ENCODE measurements at places on chromosomes 6 and 20.

- DNase-seq: peak; percentile 37
Observed at GRCh38 chr6:36129941-36130666, at the start of gene MAPK13. MAPK13 (plus strand) TSS chr6:36130513; CDS start chr6:36130583, 70 bp downstream.

- no peak for DNase-seq
Observed at GRCh38 chr6:149990661-149991471, 27.1 kb downstream of the ULBP1 start.

GRCh38 chr20:34884260-34884659 lies 7.8 kb downstream of the ACSS2 start:
- no peak for DNase-seq

DNA sequence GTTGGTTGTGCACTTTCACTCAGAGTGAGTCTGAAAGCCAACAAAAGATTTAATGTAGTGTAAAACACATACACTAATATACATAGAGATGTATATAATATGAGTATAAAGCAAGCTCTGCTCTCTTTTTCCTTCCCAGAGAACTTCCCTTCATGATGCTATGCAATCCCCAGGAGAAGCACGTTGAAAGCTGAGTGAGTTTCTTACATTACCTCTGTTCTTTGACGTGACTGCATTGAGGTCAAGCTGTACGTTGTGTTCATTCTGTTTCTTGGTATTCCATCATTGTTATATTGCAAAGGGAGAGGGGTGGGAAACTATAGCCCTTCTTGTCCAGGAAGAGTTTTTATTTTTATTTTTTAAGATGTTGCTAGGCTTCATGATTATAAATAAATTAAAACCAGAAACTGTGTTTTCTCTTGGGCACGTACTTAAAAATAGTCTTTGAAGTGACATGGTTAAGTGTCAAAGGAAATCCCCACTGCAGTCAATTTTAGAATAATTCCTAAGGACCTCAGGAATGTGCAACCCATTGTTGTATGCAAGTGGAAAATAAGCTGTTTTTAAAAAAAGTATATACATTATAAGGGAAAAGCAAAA lies 651.0 kb downstream of the CD109 start:
- no peak for DNase-seq

DNA sequence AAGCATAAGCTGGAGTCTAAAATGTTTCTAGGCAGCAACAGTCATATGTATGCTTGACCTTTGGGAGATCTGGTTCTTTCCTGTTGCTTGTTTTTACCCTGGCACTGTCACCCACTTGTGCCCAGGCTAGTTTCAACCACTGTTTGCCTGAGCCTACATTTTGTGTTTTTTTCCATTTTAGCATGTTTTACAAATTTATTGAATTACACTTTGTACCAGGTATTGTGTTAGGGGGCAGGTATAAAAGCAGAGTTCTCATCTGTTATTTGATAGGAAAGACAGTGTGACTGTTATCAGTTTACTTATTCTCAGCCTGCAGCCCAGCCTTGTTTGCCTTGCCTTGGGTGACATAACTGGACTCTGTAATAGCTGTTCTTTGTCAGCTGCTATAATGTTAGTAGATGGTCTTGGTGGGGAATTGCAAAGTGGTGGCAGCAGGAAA lies 147.0 kb downstream of the CDKAL1 start:
- peak; percentile 47 for DNase-seq

DNA sequence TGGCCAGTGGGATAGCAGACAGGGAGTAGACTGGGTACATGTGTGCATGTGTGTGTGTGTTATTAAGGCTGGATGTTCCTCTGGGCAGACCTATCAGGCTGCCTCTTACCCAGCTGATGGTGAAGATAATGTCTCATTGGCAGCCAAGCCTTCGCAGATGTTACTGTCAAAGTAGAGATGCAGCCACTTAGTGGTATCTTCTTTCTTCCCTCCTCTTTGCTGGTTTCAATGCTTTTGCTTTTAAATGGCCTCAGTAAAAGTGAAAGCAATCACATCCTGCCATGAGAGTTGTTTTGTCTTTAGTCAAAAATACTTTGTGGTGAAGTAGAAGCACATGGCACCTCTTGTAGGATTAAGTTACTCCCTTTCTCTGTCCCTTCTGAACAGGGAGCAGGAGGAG lies 57.5 kb downstream of the SNRNP48 start:
- DNase-seq: no peak

DNA sequence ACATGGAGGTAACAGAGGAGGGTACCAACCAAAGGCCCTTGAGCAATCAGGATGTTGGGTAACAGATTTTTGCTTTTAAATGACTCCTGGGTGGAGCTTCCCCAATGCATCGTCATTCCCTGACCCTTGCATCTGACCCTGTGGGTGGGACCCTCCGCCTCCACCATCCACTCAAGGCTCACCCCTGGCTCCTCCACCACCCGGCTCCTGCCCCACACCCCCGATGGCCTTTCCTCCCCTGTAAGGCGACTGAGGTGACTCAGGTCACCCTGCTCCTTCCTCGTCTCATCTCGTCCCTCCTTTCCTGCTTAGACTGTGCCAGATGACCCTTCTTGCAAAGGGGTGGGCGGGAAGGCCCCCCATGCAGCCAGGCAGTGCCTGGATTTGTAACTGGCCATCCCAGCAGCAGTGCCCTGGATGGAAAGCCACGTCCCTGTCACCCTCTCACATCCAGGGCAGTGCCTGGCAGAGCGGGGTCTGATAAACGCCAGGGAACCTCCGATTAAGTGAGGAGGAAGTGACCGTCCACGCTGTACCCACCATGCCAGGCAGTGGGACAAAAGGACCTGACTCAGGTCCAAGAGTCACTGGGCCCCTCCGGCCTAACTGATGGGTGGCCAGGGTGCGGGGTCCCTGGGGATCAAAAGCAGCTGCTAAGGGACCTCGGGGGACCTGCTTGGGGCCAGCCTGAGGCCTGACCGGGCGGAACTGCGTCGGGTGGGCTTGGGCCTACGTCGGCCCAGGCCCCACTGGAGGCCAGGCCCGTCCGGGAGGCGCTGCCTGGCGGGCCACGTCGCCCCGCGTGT lies 624 bp upstream of the NPEPL1 start:
- DNase-seq: no peak

DNA sequence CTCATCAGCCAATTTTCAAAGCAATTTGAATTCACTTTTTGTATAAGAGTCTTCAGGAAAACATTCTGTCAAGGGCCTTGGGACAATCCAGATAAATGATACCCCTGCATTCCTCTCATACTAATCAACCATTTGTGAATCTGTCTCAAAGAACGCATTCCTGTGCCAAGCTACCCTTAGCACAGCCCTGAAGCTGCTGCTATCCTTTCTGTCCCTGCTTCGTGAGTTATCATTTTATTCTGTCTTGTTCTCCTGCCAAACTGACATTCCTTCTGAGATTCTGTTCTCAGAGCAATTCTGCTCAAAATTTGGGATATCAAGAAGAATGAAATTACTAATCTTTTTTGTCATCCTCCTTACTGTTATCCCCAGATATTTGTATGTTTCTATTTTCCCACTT lies 213.9 kb upstream of the STXBP5 start:
- DNase-seq: no peak

- DNase-seq: no peak
Observed at GRCh38 chr6:35796236-35796635, 887 bp downstream of the CLPS start.

- DNase-seq: no peak
Observed at GRCh38 chr6:146910611-146911010, 293.6 kb upstream of the STXBP5 start.

DNA sequence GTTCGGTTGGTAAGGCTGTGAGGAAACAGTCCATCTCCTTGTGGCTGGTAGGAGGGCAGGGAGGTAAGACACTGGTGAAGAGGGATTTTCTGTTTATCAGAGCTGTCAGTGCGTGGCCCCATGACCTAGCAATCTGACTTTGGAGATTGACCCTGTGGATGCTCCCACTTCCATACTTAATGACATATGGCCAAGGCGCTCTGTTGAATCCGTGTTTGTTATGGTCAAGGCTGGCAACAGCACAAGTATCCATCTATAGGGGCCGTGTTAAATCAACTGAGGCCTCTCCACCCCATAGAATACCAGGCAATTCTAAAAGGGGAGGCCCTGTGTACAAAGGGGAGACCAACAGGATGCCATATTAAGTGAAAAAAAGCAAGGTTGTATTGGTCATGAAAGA lies 25.6 kb upstream of the FOXC1 start:
- no peak for DNase-seq

- no peak for DNase-seq
Observed at GRCh38 chr6:136235233-136235564, 14.9 kb downstream of the MTFR2 start.

DNA sequence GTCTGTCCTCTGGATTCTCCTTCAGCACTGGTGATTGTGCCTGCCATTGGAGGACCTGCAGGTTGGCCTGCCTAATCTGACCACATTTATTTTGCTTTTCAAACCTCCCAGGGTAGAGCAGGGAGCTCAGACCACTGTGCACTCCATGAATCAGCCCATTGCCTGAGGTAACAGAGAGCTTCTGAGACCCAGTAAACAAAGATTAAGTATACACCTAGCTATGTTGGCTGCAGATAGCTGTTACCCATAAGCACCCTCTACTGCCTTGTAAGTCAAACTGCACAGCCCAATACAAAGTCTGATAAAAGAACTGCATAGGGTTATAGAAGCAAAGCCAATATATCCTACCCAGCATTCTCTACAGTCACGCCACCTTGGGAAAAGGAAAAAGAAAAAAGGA lies 338.7 kb downstream of the HTR1B start:
- no peak for DNase-seq

DNA sequence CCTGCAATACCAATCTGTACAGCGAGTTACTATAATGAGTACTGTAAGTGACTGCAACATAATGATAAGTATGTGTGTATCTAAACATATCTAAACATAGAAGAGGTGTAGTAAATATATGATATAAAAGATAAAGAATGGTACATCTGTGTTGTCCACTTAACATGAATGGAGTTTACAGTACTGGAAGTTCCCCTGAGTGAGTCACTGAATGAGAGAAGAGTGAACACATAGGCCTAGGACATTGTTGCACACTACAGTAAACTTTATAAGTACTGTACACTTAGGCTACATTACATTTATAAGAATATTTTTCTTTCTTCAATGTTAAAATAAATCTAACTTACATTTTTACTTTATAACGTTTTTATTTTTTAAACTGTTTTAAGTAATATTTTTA lies 380.4 kb downstream of the MMUT start:
- no peak for DNase-seq

- DNase-seq: no peak
Observed at GRCh38 chr20:53262365-53262764, 290.2 kb downstream of the TSHZ2 start.

DNA sequence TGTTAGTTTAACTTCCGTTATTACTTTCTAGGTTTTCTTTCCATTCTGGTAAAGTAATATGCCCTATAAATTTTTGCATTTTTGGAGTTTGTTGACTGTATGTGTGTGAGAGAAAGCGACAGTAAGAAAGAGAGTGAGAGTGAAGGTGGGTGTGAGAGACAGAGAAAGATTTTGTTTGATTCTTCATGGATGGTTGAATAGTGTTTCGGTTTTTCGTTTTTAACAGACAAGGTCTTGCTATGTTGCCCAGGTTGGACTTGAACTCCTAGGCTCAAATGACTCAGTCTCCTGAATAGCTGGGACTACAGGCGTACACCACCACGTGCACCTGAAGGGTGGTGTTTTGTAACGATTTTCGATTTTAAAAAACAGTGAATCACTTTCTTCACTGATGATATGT lies 329.1 kb upstream of the RUNX2 start:
- DNase-seq: no peak

- no peak for DNase-seq
Observed at GRCh38 chr6:81769824-81770223, 17.3 kb upstream of the TENT5A start.

DNA sequence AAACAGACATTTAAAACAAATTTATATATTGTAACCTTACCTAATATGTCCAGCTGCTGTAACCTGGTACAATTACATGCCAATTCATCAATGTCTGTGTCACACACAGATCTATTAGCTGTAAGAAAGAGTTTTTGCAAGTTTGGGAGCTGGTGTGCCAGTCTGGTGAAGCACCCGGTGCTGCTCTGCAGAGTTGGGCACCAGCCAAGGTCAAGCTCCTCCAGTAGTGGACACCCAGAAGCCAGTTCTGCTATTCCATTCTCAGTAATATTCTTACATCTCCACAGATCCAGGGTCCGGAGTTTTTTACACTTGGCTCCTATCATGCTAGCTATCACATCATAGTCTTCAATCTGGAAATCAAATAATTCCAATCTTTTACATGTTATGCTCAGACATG lies 41.0 kb downstream of the POU3F2 start:
- DNase-seq: no peak
